HuH-7 (cell line): ENCODE measurements at places on chromosomes 7 and 10.

DNA sequence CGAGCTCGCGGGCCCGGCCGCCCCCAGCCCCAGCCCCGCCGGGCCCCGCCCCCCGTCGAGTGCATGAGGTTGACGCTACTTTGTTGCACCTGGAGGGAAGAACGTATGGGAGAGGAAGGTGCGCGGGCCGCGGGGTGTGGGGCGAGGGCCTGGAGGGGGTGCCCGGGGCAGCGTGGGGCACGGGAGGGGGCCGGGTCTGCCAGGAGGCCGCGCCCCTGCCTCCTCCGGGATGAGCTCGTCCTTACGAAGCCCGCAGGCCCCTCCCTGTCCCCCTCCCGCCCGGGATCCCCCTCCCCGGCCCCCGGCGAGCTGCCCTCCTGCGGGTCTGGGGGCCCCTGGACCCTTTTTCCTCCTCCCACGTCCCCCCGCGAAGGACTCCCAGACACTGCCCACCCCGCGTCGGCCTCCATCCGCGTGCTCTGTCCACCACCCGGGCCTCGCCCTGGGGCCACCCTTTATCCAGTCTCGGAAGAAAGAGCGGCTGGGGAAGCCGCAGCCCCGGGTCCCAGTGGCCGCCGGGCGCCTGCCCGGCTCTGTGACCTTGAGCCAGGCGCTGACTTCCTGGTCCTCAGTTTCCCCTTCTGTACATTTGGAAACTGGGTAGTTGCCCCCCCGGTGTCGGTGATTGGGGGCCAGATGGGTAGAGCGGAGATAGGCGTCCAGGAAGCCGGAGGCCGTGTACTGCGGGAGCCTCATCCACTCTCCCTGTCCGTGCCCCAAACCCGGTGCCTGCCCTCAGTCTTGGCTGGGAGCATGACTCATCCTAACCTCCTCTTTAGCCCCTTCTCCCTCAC is 521 bp downstream of the LIMK1 start:
- peak; percentile 66 for DNase-seq

- DNase-seq = no peak
These were observed 19.1 kb downstream of the CNOT4 start for GRCh38 chr7:135490783-135491182.

DNA sequence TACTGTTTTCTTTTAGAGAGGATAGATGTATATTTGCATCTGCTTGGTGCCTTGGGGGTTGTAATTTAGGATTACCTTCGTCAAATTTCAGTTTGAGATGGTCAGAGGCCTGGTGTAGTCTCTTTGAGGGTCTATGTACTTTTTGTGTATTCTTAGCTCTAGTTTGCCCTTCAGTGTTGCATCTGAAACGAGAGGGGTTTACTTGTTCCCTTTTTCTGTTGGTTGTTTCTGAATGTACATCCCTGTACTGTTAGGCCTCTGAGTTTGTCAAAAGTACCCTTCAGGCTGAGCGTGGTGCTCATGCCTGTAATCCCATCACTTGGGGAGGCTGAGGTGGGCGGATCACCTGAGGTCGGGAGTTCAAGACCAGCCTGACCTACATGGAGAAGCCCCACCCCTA is 60.0 kb downstream of the MLLT10 start:
- no peak for DNase-seq

- DNase-seq = no peak
These were observed 601.5 kb downstream of the PHTF2 start for GRCh38 chr7:78400038-78400437.

- no peak for DNase-seq
These were observed 25.6 kb downstream of the HPS6 start for GRCh38 chr10:102090772-102091171.

GRCh38 chr10:60035984-60036383 is 129.6 kb upstream of the CCDC6 start:
- no peak for DNase-seq

- DNase-seq = peak; percentile 5
These were observed 220.1 kb downstream of the PPP1R3A start for GRCh38 chr7:113698556-113699220.

- no peak for DNase-seq
These were observed 970.7 kb downstream of the KCNMA1 start for GRCh38 chr10:76666891-76667290.

DNA sequence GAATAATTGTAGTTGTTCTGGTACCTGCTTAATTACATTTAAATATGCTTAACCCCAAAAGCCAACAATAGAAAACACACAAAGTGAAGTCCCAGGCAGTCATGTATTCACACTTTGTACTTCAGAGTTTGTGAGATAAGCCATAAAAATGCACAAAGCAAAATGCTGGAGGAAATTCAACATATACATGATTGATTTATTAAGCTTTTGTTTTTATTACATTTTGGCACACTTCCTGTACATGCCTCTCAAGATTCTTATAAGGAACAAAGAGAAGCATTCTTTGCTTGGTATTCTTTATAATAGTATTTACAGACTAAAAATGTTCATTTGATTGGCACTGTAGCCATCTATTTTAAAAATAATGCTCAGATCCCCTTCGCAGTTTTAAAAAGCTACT is 107.7 kb upstream of the ANK3 start:
- no peak for DNase-seq

DNA sequence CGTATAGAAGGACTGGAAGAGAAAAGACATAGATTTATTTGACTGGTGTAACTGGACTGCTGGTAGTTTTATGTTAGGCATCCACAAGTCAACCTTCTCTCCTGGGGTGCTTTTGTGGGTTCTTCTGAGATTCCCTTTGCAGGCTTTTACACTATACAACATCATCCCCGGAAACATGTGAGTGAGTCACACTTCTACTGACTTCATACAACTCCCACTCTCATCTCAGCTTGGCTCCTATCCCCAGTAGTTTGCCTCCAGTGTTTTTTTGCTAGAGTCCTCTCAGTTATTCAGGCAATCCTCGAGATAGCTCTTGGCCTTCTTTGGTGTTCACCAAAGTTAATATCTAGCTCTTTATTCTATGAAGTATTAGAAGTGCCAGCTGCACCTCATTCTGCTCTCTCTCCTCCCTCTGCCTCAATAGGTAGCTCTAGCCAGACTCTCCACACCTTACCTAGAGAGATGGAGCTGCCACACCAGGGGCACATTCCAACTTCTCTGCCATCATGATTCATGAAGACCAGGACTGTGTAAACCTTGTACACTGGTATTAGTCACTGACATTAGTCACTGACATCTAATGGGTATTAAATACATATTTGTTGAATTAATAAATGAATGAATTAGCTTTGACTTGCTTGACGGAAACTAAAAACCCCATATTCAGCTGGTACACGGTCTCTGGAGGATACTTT is 281.9 kb downstream of the PPP1R3A start:
- no peak for DNase-seq

DNA sequence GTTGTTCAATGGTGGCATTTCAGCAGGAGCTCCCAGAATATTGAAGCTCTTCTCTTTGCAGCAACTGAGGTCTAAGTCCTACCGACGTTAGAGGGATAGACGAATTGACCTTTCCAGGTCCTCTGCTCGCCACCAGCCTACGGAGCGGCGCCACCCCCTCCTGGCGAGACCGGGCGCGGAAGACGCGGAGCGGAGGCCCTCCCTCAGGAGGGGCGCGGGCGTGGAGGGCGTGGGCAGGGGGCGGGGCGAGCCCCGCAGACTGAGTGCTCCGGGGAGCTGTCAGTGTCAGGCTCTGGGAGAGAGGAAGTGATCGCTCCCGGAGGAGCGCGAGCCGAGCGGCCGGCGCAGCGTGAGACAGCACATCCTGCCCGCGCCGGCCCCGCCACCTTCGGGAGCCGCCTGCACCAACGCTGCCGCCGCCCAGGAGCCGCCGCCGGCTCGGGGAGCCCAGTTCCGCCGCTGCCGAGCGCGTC is at the start of gene DYNC1I1:
Gene DYNC1I1, plus strand, starts transcription at position 257 of the 473 bp plus-strand sequence. CDS start 32,176 bp downstream, outside the sequence.
- peak; percentile 80 for DNase-seq

DNA sequence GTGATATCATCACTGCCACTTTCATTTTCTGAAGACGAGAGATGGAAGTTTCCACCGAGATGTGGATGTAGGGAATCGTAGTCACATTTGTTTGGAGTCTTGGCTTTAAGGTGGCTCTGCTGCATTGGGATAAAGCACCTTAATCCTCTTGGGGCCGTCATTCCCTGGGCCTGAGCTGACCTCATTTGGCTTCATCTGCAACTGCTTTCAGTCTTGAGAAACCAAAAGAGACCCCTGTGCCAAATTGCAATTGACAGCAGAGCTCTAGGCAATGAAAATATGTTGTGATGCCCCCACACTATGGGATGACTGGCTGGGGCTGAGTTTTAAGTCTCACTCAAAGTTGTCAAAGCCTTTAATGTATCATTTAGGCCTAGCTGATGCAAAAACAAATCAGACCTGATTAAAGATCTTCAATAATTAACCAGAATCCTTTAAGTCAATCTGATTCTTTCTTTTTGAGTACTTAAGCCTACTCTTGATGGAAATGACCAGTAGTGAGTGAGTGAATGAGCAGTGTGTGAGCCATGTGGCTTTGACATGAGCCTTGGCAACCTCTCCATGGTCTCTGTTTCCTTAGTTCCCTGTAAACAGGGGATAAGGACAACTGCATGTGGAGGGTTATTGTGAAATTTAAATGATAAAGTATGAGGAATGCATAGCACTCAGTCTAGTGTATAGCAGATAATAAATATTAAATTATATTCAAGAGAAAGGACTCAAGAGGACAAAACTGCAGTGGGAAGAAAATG is 155.0 kb downstream of the BMPER start:
- DNase-seq = no peak

- no peak for DNase-seq
These were observed 96.6 kb upstream of the CACUL1 start for GRCh38 chr10:118851062-118852035.

- no peak for DNase-seq
These were observed 2.1 kb upstream of the LIPM start for GRCh38 chr10:88800152-88801125.

DNA sequence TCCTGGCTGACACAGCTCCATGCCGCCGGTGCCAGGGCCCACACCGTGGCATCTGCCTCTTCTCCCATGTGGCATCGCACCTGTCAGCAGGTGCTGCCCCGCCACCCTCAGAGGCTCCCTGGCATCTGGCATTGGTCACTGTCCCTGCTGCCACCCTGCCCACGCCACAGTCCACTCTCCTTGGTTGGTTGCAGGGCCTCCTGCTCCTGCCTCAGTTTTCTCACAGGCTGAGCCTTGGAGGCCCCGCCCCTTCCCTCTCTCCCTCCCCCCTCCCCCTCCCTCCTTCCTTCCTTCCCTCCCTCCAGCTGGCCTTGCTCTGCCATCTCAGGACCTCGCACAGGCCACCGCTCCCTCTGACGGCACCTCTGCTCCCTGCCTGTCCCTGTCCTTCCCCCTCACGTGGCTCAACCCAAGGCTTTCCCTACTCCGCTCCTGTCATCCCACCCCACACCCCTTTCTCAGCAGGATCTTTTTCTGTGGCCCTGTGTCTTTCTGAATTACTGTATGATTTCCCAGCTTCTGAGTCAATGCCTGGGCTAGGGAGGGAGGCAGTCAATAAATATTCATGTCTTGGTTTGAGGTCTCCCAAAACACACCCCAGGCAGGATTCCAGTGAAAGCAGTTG is 87.4 kb downstream of the INPP5A start:
- DNase-seq = no peak

- DNase-seq = no peak
These were observed 304.6 kb downstream of the KLF6 start for GRCh38 chr10:3480281-3480989.

DNA sequence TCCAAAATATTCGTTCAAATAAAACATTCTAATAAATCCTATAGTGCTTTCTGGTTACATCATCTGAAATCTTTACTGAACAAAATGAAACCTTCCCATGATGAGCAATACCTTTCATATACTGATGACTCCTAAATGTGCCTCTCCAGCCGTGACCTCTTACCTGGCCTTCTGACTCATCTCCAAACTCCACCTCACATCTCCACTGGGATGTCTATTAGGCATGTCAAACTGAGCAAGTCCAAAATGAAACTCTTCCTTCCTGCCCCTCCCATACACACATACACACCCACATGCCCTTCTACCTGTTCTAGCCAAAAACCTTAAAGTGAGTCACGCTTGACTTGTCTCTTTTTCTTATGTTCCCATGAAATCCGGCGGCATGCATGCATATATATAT is 22.9 kb downstream of the GSAP start:
- DNase-seq = no peak

DNA sequence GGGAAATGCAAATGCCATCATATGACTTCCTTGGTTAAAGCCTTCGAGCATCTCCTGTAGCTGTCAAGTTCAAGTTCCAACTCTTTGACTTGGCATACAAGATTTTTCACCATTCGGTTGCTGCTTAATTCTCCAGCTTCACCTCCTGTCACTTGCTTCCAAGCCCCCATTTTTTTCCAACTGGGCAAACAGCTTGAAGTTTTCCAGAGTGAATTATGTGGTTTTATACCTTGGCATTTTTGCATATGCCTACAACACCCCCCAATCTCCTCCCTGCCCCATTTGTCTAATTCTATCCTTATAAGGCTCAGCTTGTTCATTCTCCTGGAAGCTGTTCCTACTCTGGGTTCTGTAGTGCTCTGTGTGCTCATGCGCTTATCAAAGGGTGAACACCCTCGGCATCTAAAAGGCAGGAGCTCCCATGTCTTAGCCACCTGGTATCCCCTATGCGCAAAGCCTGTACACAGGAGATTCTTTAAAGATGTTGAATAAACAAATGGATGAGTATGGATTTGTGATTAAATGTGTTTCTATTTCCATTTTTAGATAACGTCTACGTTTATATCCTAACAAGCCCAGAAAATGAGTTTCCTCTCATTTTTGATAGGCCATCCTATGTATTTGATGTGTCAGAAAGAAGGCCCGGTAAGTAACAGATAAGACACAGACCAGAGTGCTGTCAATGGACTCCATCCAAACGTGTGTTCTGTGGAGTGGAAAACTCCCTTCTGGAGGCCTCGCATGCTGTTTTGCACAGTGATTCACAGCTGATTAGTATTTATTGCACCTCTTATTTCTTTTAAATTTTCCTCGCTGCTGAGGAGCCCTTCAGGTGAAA is 52.5 kb downstream of the CDHR3 start:
- DNase-seq = no peak

DNA sequence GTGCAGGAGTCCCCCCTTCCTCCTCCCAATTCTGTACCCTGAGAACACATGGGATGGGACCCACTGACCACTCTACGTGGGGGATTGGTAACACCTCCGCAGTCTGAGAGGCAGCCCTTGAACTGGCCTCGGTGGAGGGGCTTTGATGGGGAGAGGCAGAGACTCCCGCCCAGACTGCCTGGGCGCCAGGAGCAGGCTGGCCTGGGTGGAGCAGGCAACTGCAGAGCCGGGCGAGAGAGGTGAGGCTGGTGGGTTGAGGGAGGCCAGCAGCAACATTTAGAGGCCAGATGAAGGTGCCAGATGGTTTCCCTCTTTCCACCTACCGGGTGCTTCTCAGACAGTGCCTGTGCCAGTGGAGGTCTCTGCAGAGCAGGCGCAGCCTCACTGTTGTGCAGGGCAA is 30.7 kb upstream of the ZNF467 start:
- no peak for DNase-seq
